ENCODE measurements at places on chromosomes 12 and 14. TPM values are rescaled to one million over a fixed set of nuclear protein-coding genes. Genes with fewer than 3 reads are reported as not detected.

DNA sequence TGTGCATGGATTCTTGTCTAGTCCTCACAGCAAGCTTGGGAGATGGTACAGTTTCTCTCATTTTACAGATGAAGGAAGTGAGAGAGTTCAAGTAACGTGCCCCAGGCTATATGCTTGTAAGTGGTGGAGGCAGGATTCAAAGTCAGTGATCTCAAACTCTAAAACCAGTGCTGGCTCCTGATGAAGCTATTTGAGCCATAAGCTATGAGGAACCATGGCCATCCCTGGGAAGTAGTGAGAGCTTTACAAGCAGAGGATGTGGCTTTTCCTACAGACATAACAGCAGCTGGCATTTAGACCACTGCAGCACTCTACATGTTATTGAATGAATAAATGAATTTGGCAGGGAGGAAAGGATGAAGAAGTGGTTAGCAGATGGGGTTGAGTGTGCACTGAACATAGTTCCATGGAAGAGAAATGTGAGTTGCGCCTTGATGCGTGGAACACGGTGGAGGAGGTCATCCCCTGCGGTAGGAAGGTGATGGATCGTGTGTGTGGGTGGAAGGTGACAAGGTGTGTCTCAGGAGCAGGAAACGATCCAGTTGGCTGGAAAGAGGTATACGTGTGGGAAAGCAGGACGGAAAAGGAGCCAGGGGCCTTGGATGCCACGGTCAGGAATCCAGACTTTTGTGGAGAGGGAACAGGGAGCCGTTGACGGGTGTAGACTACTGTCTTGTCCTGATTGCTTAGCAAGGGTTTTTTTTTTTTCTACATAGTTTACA, 65.2 kb downstream of the RFX4 start:
- no peak for DNase-seq

- DNase-seq, result no peak
These were observed 84.8 kb downstream of the RBM19 start for GRCh38 chr12:113880988-113881962.

GRCh38 chr12:53004582-53004981, 1.7 kb upstream of the EIF4B start:
- DNase-seq, result no peak

- no peak for DNase-seq
These were observed 525.9 kb upstream of the TMPO start for GRCh38 chr12:97989366-97989940.

DNA sequence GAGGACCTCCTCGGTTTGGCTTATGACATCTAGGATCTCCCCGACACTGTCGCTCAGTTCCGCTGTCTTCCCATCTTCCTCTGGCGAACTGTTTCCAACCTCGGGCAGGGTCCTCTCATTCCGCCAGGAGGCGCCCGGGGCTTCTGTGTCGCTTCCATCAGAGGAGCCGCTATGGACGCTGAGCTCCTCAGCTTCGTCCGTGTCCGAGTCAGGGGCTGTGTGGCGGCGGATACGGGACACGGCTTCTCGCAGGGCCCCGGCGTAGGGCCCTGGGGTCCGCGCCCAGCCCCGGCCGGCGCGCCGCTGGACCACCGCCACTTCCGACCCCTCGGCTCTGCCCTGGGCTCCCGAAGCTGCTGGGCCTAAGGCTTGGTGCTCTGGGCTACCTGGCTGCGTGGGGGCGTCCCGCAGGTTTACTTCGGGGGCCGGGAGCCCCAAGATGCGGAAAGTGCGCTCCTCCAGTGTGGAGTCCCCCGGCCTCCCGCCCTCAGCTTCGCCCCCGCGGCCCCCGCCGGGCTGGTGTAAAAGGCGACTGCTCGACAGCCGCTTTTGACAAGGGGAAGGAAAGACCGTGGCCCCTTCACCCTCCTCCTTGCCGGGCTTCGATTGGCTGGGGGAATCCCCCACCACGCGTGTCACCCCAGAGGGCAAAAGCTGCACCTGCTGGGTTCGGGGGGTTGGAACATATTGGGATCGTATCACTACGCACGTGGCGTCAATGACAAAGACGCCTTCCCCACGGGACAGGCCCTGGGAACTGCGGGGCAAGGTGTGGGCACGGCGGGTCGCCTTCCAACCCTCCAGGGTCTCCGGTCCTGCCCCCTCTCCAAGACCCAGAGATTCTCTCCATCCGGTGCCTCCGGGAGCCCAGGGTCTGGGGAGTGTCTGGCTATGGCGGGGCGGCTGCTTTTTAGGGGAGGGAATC, 2.1 kb downstream of the DDN start:
- DNase-seq, result peak; percentile 88

GRCh38 chr12:26825459-26826016, 7.5 kb downstream of the ITPR2 start:
- no peak for DNase-seq

GRCh38 chr12:7081037-7081436, 11.2 kb downstream of the C1R start:
- DNase-seq, result no peak

- DNase-seq, result no peak
These were observed 51.1 kb downstream of the TMEM260 start for GRCh38 chr14:56630707-56631106.

GRCh38 chr12:24560192-24560775, 388.6 kb downstream of the BCAT1 start:
- DNase-seq, result no peak

DNA sequence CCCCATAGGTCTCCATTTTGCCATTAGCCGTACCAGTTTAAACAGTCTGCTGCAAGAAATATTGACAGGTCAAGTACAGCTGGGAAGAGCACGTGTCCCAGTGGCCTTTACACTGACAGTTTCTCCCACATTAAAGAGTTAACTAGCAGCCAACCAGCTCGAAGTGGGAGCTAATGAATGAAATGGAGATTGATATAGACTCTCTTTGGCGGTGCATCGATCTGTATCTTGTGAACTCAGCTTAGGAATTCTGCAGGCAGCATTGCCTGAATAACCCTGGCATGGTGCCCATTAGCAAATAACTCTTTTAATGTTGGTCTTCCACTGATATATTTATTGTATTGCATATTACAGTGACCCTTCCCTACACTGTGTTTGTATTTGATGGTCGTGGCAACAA, 319.4 kb downstream of the EGLN3 start:
- DNase-seq, result no peak

DNA sequence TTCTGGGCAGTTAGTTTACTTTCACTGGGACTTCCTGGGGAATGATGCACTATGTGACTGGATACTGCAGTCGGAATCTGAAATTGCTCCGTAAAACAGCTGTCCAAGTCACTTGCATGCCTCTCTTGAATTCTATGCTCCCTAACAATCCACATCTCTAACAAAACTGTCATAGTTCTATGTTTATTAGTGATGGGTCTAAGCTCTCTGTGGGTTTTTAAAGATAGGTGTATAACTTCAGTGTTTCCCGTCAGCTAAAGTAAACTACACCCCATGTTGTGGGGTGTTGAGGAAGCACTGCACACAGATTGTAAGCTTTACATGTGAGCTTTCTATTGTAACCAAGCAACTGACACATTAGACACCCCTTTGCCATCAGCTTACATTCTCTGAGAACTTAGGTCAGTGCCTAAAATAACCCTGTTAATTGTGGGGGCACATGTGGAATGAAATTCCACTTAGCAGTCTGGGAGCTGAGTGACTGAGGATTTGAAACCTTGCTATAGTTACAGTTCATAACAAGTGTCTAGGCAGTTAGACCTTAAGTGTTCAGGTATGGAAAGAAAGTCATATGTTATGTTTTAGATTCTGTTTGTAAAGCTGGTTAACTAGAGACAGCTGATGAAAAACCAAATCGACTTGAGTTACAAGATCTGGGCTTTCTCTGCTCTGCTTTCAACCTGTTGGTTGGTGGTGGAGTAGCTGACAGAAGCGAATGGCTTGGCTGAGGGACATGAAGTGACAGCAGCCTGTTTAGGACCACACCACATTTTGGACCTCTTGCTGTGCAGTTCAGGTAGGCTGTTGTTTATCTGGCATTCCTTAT, 165.7 kb downstream of the AKAP6 start:
- peak; percentile 20 for DNase-seq

- DNase-seq, result no peak
These were observed 8.5 kb downstream of the ITGB7 start for GRCh38 chr12:53198486-53199110.

DNA sequence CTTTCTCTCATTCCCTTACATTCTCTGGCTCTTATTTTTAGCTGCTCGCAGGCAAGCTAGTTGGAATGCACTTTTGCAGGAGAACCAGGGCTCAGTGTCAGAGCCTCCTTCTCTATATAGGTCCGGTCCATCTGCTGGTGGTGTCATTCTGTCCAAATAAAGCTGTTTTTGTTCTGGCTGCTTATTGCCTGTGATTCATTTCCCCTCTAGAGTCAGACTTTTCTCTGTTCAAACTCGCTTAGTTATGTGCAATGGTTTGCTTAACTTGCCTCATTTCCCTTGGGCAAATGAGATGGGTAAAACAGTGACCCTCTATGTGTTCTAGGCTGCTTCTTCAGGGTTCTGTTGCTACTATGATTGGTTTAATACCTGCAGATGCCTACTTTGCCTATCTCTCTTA, 2.9 kb downstream of the SMARCD1 start:
- no peak for DNase-seq

DNA sequence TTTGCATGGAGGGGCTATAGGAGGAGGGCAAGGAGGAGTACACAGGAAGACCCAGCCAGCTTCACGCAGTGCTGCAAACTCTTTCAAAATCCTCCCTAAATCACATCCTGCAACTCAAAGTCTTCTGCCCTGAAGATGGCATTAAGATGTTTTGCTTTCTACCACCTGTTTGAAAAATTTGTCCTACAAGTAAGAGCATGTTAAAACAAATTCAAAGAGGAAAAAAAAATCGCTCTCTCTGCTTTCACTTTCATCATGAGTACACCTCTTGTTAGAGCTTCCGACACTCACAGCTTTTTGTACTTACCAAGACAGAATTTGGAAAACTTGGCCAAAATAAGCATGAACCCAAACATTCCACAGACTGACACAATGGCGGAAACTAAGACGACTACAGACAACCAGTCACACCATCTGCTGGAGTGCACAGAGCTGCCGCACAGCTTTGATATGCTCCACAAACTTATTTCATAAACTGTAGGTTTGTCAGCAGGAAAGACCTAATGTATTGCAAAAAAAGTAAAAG, 21.3 kb downstream of the GCH1 start:
- no peak for DNase-seq

- DNase-seq, result no peak
These were observed 1084.7 kb downstream of the SLC6A15 start for GRCh38 chr12:83827860-83828259.

- DNase-seq, result no peak
These were observed 84.5 kb upstream of the EGLN3 start for GRCh38 chr14:34035177-34035933.

DNA sequence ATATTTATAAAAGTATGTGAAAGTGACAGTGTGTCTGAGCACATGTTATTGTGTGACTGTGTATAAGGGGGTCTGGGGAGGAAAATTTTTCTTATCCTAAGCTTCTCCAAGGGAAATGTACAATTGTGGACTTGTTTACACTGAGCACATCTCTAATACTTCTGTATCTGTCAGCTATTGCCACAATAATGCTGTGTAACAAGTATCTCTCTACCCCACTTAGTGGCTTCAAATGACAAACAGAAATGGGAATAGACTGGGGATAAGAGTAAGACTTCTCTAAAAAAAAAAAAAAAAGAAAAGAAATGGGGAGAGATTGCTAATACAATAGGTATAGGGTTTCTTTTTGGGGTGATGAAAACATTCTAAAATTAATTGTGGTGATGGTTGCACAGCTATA, 44.3 kb upstream of the CCDC63 start:
- no peak for DNase-seq

DNA sequence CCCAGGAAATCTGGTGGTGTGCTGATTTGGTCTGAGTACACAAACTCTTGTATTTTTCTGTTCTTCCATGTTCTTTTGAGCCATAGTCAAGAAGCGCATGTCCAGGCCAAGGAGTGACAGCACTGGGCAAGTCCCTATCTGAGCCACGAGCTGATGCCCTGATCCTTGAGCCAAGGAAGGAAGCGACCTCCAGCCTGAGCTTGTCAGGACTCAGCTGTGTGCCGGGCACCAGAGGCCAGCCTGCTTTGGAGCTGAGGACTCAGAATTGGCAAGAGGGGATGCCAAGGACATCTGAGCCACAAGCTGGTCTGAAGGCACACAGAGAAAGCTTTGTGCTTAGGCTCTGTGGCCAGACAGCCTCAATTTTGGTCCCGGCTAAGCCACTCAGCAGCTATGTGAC, 52.6 kb downstream of the GALNT16 start:
- no peak for DNase-seq

DNA sequence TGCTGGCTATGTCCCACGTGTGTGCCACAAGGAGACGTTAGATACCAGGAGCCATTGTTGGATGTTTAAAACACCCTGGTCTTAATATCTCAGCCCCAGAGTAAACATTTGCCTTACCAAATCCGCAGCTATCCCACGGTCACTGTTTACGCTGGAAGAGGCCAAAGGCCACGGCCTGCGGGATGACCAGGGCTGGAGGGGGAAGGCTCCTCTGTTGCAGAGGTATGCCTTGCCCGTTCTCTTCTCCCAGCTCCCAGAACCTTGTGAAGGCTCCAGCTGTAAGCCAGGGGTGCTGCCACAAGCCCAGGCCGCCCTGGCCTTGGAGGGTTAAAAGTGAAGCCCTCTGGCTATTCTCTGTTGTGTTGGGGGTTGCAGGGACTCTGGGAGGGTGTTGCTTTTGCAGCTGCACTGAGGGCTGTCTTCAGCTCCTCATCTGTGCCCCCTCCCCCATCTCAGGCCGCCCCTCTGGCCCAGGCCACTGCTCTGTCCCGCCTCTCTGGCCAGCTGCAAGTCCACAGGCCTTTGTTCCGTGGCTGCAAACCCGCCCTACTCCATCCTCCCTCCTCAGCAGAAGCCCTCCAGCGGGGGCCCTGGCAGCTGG, 2.5 kb downstream of the PLEKHG3 start:
- DNase-seq, result no peak

DNA sequence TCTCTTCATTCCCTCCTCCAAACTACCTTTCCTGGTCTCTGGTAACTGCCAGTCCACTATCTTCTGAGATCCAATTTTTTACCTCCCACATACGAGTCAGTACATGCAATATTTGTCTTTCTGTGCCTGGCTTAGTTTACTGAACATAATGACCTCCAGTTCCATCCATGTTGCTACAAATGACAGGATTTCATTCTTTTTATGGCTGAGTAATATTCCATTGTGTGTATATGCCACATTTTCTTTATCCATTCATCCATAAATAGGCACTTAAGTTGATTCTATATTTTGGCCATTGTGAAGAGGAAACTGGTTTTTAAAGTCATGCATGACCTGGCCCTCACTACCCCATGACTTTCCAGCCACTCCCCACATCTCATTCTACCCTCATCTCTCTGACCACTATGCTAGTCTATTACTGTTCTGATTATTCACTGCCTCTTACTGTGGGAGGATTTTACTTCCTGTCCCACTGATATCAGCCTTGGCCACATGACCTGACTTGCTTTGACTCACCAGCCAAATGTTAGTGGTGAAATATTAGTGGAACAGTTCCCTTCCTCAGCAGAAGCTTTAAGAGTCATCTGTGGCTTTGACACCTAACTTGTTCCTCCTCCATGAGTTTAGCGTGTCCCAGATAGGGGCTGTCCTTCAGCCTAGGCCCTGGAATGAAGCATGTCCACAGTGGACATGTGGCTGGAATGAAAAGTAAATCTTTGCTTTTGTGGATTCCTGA, 52.2 kb downstream of the GOLGA5 start:
- DNase-seq, result no peak

- no peak for DNase-seq
These were observed 24.3 kb downstream of the RERG start for GRCh38 chr12:15196678-15197505.

Gene ZNF891
- polyA plus RNA-seq, result 0.24 TPM

Gene P2RX7
- polyA plus RNA-seq, result 0.07 TPM

Gene ENDOU
- polyA plus RNA-seq, result 0.25 TPM

Gene APEX1
- polyA plus RNA-seq, result 111 TPM

Gene GARIN6
- not detected for polyA plus RNA-seq

Gene MYH6
- polyA plus RNA-seq, result 143 TPM

Gene LTBP2
- 2.4 TPM for polyA plus RNA-seq

Gene GALNT4
- 1.2 TPM for polyA plus RNA-seq

Gene LBHD2
- not detected for polyA plus RNA-seq

Measured in psoas muscle (tissue), 8 donors.